Inflammatory macrophage (primary cell): ENCODE measurements at places on chromosomes 12 and 14.

- DNase-seq: no peak
Observed at GRCh38 chr12:80293347-80293746, 150.7 kb upstream of the PTPRQ start.

GRCh38 chr12:120175062-120175461, 19.5 kb downstream of the GCN1 start:
- no peak for DNase-seq

GRCh38 chr12:83199069-83199468, 512.4 kb downstream of the TMTC2 start:
- no peak for DNase-seq

GRCh38 chr12:41605545-41606305, 417.6 kb downstream of the PDZRN4 start:
- DNase-seq: peak; percentile 88

DNA sequence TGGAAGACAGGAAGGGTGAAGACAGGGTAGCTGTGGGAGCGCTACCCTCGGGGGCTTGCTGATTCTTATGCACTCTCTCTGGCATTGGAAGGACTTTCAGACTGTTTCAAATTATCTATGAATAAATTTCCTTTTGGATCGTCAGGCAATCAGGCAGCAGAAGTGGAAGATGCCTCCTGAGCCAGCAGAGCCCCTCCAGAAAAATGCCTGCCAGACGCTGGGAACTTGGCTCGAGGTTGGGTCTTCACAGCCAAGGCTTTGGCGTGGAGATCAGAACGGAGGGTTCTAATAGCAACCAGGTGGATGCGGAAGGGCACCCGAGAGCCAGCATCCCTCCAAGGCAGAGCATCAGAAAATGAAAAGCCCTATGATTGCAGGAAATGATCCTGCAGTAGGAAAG, 119.2 kb upstream of the RFLNA start:
- DNase-seq: no peak

- no peak for DNase-seq
Observed at GRCh38 chr12:1815814-1816729, 4.3 kb upstream of the LRTM2 start.

- no peak for DNase-seq
Observed at GRCh38 chr12:116385486-116386217, 108.2 kb upstream of the MED13L start.

- no peak for DNase-seq
Observed at GRCh38 chr12:25949343-25949742, 9.1 kb upstream of the RASSF8 start.

GRCh38 chr14:94598816-94599655, 13.2 kb upstream of the SERPINA3 start:
- no peak for DNase-seq

GRCh38 chr14:91369628-91370445, 47.8 kb downstream of the CCDC88C start:
- no peak for DNase-seq

- DNase-seq: no peak
Observed at GRCh38 chr14:36905272-36905888, 243.7 kb downstream of the PAX9 start.

GRCh38 chr12:46904406-46905238, 78.8 kb upstream of the SLC38A4 start:
- DNase-seq: no peak

DNA sequence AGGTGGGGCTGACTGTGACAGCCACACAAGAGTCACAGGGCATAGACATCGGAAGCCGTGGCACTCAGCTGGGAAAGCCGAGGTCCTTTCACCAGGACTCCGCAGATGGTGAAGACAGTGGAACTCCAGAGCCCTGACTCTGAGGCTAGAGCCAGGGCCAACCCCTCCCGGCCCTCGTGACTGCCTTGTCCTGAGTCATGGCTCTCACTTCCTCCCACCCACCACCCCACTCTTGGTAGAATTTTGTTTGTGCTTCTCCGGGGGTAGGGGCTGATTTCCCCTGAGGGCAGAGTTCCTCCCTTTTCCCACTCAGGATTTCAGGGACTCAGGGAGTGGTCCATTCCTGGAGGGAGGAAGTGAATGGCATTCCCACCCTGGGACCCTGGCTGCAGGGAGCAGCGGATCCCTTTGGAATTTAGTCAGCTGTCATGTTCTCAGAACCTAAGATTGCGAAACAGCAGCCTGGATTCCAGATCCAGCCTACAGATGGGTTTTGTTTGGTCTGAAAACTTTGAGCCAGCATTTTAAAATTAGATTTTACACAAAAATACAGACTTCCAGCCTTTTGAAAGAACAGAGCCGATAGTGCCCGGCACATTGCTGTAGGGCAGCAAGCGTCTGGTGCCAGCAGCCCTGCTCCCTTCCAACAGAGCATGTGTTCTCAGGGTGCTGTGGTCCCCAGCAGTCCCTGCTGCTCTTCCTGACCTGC, 50.7 kb downstream of the TPCN1 start:
- DNase-seq: peak; percentile 95

- DNase-seq: peak; percentile 24
Observed at GRCh38 chr14:31843361-31844091, 233.6 kb upstream of the ARHGAP5 start.

DNA sequence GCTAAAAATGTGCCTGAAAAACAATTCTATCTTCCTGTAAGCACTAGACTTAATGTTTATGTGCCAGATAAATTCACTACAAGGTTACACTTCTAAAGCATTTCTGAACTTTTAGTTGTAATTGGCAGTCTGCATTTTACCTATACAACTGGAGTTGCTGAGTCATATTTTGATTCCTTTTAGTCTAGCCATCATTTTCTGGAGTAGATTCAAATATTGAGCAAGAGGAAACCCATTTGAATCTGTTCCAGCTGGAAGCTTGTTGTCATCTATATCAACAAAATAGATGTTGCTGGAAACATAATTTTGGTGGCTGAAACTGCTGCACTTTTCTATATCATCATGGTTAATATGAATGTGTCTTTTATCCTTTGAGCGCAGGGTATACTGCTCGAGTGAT, 122.2 kb upstream of the CCDC175 start:
- no peak for DNase-seq

DNA sequence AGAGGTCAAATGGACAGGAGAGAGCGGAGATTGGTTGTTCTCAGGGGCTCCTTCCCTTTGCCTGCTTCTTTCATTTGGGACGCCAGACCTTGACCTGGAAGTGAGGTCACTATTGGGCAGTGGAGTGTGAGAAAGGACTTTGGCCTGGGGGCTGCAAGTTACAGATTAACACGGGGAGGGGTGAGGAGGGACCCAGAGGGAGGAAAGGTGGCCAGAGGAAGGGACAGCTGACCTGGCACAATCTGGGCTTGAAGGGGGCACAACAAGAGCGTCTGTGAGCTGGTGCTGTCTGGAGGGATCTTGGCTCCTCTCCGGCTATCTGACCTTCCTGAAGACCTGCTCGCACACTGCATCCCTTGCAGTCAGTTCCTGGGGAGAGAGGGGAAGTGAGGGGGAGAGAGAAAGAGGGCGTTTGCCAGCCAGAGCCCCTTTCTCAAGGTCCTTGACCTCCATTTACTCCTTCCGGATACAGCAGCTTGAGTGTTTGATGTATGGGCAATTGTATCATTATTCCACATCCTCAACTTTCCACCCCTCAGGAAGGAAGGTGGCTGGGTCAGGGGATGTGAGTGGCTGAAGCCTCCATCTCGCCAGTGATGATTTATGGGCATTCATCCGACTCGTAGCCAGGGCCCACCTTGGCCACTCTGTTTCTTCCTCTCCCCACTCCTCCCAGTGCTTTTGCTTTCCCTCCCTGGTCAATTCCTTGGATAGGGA, 4.7 kb downstream of the RBP5 start:
- DNase-seq: no peak

DNA sequence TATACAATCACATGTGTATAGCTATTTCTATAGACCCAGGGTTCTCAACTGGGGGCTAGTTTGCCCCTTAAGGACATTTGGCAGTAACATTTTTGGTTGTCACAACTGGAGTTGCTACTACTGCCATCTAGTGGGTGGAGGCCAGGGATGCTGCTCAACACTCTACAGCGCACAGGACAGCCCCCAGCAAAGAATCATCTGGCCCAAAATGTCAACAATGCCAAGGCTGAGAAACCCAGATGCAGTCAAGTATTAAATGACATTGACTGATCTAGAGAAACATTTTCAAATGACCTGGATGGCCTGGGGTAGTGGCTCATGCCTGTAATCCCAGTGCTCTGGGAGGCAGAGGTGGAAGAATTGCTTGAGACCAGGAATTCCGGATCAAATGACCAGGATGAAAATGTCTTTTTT, 5.8 kb downstream of the WSB2 start:
- DNase-seq: peak; percentile 62

GRCh38 chr12:65695113-65695865, 129.0 kb upstream of the HMGA2 start:
- DNase-seq: peak; percentile 15

GRCh38 chr12:87921621-87922020, 107.6 kb downstream of the C12orf50 start:
- DNase-seq: no peak
